WTC11 (cell line): ENCODE measurements at places on chromosomes 16 and 17.

DNA sequence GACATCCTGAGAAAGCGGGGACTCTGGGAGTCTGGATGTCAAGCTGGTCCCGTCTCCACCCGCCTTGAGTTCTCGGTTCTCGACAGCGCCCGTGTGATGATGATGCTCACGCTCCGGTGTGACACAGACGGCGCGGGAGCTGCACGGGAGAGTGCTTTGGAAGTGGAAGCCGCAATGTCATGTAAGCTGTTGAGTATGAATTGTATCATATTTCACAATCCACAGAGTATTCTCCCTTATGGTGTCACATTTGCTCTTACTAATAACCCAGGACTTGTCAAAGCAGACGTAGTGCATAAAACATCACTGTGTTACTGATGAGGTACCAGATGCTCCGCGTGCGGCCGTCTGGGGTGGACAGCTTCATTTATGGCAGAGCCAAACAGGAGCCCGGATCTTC is 217.5 kb upstream of the CHMP6 start:
- H3K27ac ChIP-seq = no peak overlapping the region; the same call in 1 of the 2 replicates
- H3K4me3 ChIP-seq = no peak overlapping the region
- peaks cover 24% of the 10 kb centered on the region for H3K4me1 ChIP-seq
- DNase-seq = no peak
- peaks cover 4% of the 10 kb centered on the region for H3K36me3 ChIP-seq

DNA sequence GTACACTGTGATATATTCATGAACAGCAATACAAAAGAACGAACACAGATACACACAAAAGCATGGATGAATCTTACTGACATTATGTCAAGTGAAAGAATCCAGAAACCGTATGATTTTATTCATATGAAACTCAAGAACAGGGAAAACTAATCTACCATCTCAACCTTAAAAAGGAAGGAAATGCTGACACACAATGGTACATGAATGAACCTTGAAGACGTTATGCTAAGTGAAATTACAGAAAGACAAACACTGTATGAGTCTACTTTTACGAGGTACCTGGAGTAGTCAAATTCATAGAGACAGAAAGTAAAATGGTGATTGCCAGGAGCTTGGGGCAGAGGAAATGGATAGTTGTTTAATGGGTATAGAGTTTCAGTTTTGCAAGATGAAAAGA is 8.7 kb upstream of the PRKCB start:
- no peak overlapping the region for H3K27ac ChIP-seq
- no peak overlapping the region for H3K4me3 ChIP-seq
- H3K4me1 ChIP-seq = no peaks in the 10 kb centered on the region
- H3K27me3 ChIP-seq = peaks cover 48% of the 10 kb centered on the region

DNA sequence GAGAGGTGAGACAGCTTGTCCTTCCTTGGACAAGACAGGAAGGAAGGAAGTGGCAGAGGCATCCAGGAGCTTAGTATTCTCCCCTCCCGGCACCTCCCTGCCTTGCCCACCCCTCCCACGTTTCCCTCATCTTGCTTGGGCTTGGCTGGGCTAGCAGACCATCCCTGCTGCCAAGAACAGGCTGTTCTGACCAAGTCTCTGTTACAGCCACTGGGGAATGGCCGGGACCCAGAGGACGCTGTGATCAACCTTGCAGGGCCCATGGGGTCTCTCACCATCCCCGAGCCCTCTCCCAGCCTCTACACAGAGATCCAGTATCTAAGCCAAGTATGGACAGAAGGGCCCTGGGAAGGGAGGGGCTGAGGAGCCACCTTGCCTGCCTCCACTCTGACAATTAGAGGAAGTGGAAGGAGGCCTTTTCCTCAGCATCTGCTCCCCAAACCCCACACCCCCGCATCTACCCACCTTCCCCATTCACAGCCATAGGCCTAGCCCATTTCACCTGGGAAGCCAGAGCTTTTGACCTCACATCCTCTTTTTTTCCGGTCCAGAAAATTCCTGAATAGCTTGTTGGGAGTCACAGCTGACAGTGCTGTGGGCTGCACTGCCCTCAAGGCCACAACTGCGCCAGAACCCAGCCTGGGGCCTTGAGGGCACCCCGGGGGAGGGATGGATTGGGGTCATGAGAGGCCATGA is 14.1 kb downstream of the CD300LG start:
- H3K4me1 ChIP-seq = no peaks in the 10 kb centered on the region
- no peaks in the 10 kb centered on the region for H3K36me3 ChIP-seq
- H3K4me3 ChIP-seq = no peak overlapping the region
- no peak for DNase-seq
- 0 out of 2 replicates have a peak, but pooled peaks cover 4% of the 10 kb centered on the region for H3K27me3 ChIP-seq

GRCh38 chr17:73269791-73270190 is 8.1 kb upstream of the CPSF4L start:
- no peak for DNase-seq
- no peak overlapping the region for H3K4me3 ChIP-seq
- H3K27me3 ChIP-seq = no peaks in the 10 kb centered on the region; the same call in 1 of the 2 replicates
- peaks cover 5% of the 10 kb centered on the region; the same call in 1 of the 2 replicates for H3K4me1 ChIP-seq
- no peak overlapping the region for H3K27ac ChIP-seq

DNA sequence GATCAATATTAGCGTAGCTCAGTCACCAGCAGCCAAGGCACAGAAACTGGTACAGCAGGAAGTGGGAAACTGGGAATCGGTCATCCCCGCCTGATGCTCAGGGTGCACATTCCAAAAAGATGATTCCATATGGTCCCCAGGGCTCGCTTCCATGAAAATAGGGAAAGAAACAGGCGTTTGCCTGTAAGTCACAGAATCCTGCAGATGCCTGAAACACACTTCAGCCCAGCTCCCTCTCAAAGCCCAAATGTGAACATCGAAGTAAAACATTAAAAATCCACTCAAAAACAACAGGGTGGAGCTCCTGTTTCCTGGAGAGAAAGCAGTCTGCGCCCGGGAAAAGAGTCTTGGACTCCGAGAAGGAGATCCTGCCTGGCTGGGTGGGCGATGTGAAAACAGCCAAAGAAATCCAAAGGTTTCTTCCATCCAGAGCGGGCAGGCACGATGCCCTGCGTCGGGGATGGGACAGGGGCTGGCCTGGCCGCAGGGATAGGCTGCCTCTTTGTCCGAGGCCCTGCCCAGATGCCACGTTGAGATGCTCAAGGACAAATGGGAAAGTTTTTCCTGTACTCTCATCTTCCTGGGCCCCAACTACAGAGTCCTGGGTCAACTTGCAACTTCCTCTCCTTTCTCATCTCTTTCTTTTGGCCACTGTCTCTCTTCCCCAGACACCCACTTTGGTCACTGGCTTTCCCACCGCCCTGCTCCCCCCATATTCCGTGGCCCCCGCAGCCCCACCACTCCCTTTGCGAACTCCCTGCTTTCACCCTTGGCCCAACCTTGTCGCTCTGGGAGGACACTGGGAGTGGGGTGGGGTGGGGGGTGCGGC is 743 bp downstream of the WIPI1 start:
- peaks cover 56% of the 10 kb centered on the region for H3K4me1 ChIP-seq
- peaks cover 7% of the 10 kb centered on the region; the same call in 1 of the 2 replicates for H3K27me3 ChIP-seq
- H3K27ac ChIP-seq = peak overlapping the region; percentile 93
- DNase-seq = peak; percentile 72
- H3K36me3 ChIP-seq = peaks cover 2% of the 10 kb centered on the region
- peak overlapping the region; percentile 95 for H3K4me3 ChIP-seq

DNA sequence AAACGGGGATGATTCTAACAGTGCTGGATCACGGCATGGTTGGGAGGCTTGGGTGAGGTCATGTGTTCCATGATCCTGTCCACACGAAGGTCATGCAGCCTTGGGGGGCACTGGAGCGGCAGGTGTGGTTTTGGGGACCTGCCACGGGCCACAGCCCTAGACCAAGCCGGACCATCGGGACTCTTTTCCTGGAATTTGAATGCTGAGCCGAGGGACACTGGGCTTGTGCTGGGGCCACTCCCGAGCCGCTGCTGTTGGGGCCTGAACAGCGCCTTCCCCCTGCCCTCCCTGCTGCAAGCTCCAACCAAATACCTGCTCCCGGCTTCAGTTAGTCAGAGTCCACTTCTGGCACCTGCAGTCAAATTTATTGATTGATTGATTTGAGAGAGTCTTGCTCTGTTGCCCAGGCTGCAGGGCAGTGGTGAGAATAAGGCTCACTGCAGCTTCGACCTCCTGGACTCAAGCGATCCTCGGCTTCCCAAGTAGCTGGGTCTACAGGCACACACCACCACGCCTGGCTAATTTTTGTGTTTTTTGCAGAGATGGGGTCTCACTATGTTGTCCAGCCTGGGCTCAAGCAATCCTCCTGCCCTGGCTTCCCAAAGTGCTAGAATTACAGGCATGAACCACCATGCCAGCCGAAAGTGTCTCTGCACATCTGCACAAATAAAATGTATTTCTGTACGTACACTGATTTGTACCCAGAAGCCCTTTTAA is 37.2 kb upstream of the SLC38A10 start:
- H3K36me3 ChIP-seq = no peaks in the 10 kb centered on the region
- peaks cover 21% of the 10 kb centered on the region for H3K4me1 ChIP-seq

- no peak for DNase-seq
- no peak overlapping the region for H3K27ac ChIP-seq
- H3K27me3 ChIP-seq = no peaks in the 10 kb centered on the region
- H3K4me1 ChIP-seq = no peaks in the 10 kb centered on the region
- H3K4me3 ChIP-seq = no peak overlapping the region
Measured at GRCh38 chr16:12775656-12776236, 27.9 kb downstream of the CPPED1 start.

DNA sequence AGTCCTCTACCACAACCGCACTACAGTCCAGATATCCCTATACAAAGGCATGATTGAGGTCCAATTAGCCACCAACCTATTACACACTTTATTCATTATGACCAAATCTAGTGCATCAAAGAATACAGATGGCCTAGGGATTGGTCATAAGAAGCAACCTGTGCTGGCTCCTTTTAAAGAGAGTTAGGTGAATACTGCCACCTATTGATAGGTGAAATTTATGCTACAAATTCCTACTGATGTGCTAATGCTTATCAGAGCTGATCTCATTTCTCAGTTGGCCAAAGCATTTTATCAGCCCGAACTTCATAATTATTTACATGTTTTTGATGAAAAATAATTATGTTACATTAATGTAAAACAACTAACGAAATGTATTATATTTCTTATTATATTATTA is 166.3 kb downstream of the ANKFN1 start:
- H3K4me3 ChIP-seq = no peak overlapping the region
- H3K27me3 ChIP-seq = no peaks in the 10 kb centered on the region; the same call in 1 of the 2 replicates
- no peaks in the 10 kb centered on the region for H3K36me3 ChIP-seq
- no peak for DNase-seq

- H3K4me1 ChIP-seq = peaks cover 41% of the 10 kb centered on the region
- peaks cover 2% of the 10 kb centered on the region; the same call in 1 of the 2 replicates for H3K36me3 ChIP-seq
- peak overlapping the region; percentile 55; the same call in 1 of the 2 replicates for H3K27ac ChIP-seq
- H3K27me3 ChIP-seq = no peaks in the 10 kb centered on the region
- peak; percentile 48 for DNase-seq
- peak overlapping the region; percentile 93 for H3K4me3 ChIP-seq
Measured at GRCh38 chr17:978103-979093, 1.2 kb downstream of the NXN start.

DNA sequence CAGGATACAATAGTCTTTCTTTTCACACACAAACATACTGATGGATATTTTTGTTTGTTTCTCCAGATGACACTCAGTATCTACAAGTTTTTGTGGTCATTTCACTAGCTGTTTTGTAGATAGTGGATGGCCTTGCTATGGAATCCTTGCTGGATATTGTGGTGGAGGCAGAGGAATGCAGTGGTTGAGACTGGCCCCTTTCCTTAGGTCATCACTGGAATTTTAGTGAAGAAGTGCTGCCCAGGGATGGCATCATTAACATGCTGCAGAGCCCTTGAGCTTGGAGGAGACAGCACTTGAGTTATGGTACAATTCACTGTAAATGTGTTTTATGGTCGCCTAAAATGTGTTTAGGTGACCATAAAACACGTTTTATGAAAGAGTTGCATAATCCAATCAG is 455.9 kb upstream of the HSBP1 start:
- H3K4me3 ChIP-seq = no peak overlapping the region
- H3K36me3 ChIP-seq = no peaks in the 10 kb centered on the region
- no peaks in the 10 kb centered on the region for H3K4me1 ChIP-seq

- peaks cover 6% of the 10 kb centered on the region for H3K4me1 ChIP-seq
- no peak for DNase-seq
- no peak overlapping the region for H3K4me3 ChIP-seq
- H3K27me3 ChIP-seq = peaks cover 3% of the 10 kb centered on the region; the same call in 1 of the 2 replicates
- H3K27ac ChIP-seq = no peak overlapping the region
Measured at GRCh38 chr17:32943206-32943605, 15.3 kb downstream of the TMEM98 start.

DNA sequence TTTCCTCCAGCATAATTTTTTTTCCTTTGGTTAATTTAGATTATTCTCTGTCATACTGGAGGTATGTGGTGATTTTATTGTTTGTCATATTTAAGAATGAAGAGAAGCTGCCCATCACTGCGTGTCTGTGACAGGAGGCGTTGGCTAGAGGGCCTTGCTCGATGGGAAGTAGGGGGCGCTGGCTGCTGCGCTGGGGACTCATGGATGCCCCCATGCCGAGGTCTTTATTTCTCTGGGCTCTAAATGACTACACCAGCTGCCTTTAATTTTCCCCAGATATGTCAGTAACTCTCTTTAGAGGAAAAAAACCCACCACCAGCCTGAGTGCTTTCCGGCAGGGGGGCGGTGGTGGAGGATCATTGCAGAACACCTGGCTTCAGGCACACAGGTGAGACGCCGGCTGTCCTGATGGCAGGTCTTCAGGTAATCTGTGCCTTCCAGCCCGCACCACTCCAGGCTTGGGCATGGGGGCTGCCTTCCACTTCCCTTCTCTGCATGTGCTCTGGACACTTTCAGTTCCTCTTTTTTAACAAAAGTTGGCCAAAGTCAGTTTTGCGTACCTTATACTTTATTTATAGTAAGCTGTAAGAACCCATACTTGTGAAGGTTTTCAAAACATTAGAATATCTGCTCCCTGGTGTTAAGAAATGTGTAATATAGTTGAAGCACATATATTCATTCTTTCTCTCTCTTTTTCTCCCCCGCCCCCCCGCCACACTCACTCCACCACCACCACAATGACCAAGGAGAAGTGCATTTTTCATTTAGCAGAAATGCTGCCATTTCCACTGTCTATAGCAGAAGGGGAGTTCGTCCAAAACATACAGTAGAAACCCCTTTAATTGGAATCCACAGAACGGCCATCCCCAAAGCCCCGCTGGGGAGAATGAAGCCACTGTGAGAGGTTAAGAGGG is 192.7 kb downstream of the RPTOR start:
- H3K27me3 ChIP-seq = no peaks in the 10 kb centered on the region
- H3K27ac ChIP-seq = no peak overlapping the region
- DNase-seq = no peak
- peaks cover 30% of the 10 kb centered on the region for H3K36me3 ChIP-seq
- H3K4me1 ChIP-seq = peaks cover 25% of the 10 kb centered on the region

DNA sequence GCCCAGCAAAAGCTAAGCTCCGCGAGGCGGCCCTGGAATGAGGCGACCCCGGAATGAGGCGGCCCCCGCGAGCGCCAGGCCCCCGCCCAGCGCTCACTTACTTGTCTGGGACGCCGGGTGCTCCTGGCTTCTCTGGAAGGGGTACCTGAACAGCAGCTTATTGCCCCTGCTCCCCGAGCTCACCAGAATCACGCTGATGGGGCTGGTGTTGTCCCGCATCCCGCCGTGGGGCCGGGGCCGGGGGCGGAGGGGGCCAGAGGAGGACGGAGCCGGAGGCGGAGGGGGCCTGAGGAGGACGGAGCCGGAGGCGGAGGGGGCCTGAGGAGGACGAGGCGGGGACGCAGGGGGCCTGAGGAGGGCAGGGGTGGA is 440 bp downstream of the NPRL3 start:
- peaks cover 12% of the 10 kb centered on the region for H3K27me3 ChIP-seq
- peak overlapping the region; percentile 80 for H3K4me3 ChIP-seq
- H3K36me3 ChIP-seq = no peaks in the 10 kb centered on the region
- DNase-seq = peak; percentile 57

GRCh38 chr16:66403531-66404145 is 23.5 kb upstream of the BEAN1 start:
- no peak overlapping the region for H3K27ac ChIP-seq
- H3K4me1 ChIP-seq = peaks cover 26% of the 10 kb centered on the region
- H3K36me3 ChIP-seq = no peaks in the 10 kb centered on the region
- H3K4me3 ChIP-seq = no peak overlapping the region
- DNase-seq = no peak
